ENCODE measurements at places on chromosomes 7 and 10. TPM values are rescaled to one million over a fixed set of nuclear protein-coding genes. Genes with fewer than 3 reads are reported as not detected.

The MCU gene
- total RNA-seq = 15.2 TPM

The PTN gene
- total RNA-seq = 40.0 TPM

The APBB1IP gene
- not detected for total RNA-seq

The CUZD1 gene
- total RNA-seq = 2.4 TPM

The ARHGEF35 gene
- total RNA-seq = 0.69 TPM

The AGBL3 gene
- 2.3 TPM for total RNA-seq

The CTAGE4 gene
- total RNA-seq = 0.17 TPM

All from glutamatergic neuron (in vitro differentiated cells).